ENCODE measurements at places on chromosomes 1 and 21. TPM values are rescaled to one million over a fixed set of nuclear protein-coding genes. Genes with fewer than 3 reads are reported as not detected.

The CATSPERE gene
- polyA plus RNA-seq, result 0.17 TPM

The AQP10 gene
- polyA plus RNA-seq, result not detected

The TTC22 gene
- polyA plus RNA-seq, result 1.9 TPM

The COL16A1 gene
- 0.14 TPM for polyA plus RNA-seq

The PAQR6 gene
- polyA plus RNA-seq, result 0.77 TPM

The GJC2 gene
- polyA plus RNA-seq, result not detected

The TMEM82 gene
- not detected for polyA plus RNA-seq

The RGS4 gene
- polyA plus RNA-seq, result not detected

The CHIA gene
- polyA plus RNA-seq, result 0.21 TPM

The TM2D1 gene
- 44.3 TPM for polyA plus RNA-seq

The REN gene
- not detected for polyA plus RNA-seq

The CACHD1 gene
- polyA plus RNA-seq, result not detected

The IFI44 gene
- 38.7 TPM for polyA plus RNA-seq

The ATP5PF gene
- polyA plus RNA-seq, result 853 TPM

The NMNAT1 gene
- 18.2 TPM for polyA plus RNA-seq

The ACKR1 gene
- 1.6 TPM for polyA plus RNA-seq

The SYT6 gene
- not detected for polyA plus RNA-seq

The TPTE gene
- not detected for polyA plus RNA-seq

The ANGPTL3 gene
- polyA plus RNA-seq, result 0.07 TPM

The ZMYND12 gene
- polyA plus RNA-seq, result 0.52 TPM

The NBPF10 gene
- polyA plus RNA-seq, result 0.07 TPM

The GPA33 gene
- polyA plus RNA-seq, result 0.21 TPM

The FABP3 gene
- polyA plus RNA-seq, result 1.1 TPM

The RIIAD1 gene
- not detected for polyA plus RNA-seq

The AADACL3 gene
- polyA plus RNA-seq, result not detected

The CFHR1 gene
- not detected for polyA plus RNA-seq

The OR2G3 gene
- not detected for polyA plus RNA-seq

The CADM3 gene
- polyA plus RNA-seq, result 0.06 TPM

The TEX35 gene
- polyA plus RNA-seq, result not detected

The IBA57 gene
- polyA plus RNA-seq, result 6.0 TPM

The TBX19 gene
- polyA plus RNA-seq, result 1.2 TPM

The KDF1 gene
- not detected for polyA plus RNA-seq

The OLIG2 gene
- polyA plus RNA-seq, result not detected

The MRPL20 gene
- polyA plus RNA-seq, result 346 TPM

The SEMA6C gene
- 0.34 TPM for polyA plus RNA-seq

The BNIPL gene
- polyA plus RNA-seq, result 0.15 TPM

The WNT2B gene
- 0.12 TPM for polyA plus RNA-seq

The TRAF5 gene
- polyA plus RNA-seq, result 16.7 TPM

The CD1B gene
- polyA plus RNA-seq, result not detected

The SPRR3 gene
- not detected for polyA plus RNA-seq

The TOMM20 gene
- polyA plus RNA-seq, result 71.9 TPM

The MIXL1 gene
- 0.25 TPM for polyA plus RNA-seq

The HLX gene
- polyA plus RNA-seq, result 0.94 TPM

The EFNA3 gene
- polyA plus RNA-seq, result 1.1 TPM

The MYCL gene
- polyA plus RNA-seq, result 0.36 TPM

The CAPN2 gene
- polyA plus RNA-seq, result 15.7 TPM

The DIRAS3 gene
- not detected for polyA plus RNA-seq

The DHRS3 gene
- polyA plus RNA-seq, result 1.3 TPM

The PRRX1 gene
- polyA plus RNA-seq, result 1.3 TPM
